Stimulated activated CD8-positive, alpha-beta memory T cell treated with anti-CD3 and anti-CD28 coated beads, Interleukin-2, amount 100 ng/mL, for 1 hour (primary cell): ENCODE measurements at places on chromosomes 1 and 21.

- DNase-seq, result no peak
Measured at GRCh38 chr1:203454986-203455471, 20.6 kb upstream of the PRELP start.

DNA sequence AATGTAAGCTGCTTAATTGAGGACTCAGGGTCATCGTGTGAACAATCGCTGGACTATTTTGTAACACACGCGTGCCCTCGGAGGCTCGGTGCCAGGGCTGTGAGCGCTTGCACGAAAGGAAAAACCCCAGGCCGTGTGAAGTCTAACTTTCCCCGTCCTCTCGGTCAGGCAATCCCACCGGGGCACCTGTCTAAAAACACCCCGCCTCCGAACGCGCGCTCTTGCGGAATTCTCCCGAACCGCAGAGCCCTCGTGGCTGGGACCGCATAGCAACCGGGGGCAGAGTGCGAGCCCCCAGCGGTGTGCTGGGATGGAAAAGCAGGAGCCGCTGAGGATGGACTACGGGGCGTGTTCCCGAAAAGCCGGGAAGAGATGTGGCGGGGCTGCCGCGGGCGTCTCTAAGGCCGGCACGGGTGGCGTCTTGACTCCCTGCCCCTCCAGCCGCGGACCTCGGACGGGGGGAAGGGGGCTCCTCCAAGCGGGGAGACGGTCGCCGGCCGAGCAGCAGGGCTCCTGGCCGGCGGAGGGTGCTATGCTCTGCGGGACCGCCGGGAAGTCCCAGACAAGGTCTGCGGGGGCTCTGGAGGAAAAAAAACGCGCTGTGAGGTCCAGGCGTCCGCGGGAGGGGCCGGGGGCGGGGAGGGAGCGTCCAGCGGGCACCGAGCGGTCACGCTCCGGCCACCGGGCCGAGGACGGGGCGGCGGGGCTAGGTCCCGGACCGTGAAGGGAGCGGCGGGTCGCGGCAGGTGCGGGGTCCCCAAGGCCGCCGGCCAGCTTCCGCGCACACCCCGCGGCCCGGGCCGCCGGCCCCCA lies 936 bp downstream of the ZBTB21 start:
- no peak for DNase-seq

GRCh38 chr1:247681288-247681897 lies 1.9 kb upstream of the OR13G1 start:
- DNase-seq, result no peak

GRCh38 chr1:98327220-98327861 lies 334.2 kb upstream of the SNX7 start:
- DNase-seq, result no peak

GRCh38 chr1:58434181-58434580 lies 112.3 kb downstream of the OMA1 start:
- DNase-seq, result no peak

DNA sequence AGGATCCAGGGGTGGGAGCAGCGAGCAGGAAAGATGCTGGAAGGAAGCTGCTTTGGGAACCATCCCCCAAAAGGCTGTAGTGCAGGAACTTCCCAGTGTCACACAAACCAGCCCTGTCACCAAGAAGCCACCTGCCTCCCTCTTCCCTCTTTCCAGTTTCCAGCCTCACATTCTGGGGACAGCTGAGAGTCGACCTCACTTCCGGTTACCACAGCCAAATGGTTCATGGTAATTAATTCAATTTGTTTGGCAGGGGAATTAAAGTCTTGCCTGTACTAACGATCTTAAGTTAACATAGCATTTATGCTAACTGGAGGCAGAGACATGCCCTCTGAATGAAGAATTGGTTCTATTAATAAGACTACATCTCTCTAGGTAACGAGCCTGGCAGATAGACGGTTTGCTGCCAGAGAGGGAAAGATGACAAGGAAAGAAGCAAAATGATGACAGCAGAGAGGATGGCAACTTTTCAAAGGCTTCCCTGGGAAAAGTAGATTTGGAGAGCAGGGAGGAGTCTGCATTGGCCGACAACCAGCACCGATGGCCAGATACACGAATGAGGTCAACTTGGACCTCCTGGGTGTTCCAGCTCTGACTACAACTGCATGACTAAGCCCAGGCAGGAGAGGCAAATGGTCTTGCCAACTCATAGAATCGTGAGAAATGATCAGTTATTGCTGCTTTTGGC lies 64.1 kb downstream of the TMCO4 start:
- no peak for DNase-seq

DNA sequence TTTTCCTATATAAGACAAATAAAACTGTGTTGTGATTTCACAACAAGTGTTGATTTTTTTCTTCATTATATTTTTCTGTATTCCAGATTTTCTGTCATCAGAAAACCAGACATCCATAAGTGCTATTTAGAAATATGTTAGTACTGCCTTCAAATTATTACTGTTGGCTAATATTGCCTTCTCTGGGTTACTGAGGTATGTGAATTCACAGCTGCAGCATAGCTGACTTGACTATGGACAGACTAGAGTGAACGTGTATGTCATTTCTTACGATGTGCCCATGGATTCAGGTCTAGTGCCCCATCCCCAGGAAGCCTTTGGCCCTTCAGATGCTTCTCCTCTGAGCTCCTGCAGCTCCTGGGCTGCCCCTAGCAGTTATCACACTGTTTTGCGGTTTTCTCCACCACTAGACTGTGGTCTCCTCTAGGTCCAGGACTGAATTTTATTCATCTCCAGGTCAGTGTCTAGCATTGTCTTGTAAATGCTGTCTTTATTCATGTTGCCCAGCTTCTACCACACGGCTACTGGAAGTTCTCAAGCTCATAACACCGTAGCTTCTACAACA lies 118.5 kb downstream of the FGGY start:
- DNase-seq, result no peak

DNA sequence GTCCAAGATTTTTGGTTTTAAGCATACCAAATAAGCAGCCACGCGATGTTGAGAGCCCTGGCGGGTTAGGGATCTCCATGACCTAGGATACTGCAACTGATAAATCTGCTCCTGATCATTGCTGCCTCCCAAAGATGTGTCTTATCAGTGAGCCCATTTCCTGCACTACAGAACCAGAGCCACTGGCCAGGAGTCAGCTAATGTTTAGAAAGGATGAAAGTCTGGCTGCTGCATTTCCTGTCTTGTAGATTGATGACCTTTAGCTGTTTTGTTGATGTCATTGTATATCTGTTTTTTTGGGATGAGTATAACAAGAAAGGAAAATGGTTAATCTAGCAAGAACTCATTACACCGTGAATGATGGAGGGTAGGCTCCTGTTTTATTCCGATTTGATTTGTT lies 74.5 kb downstream of the C1orf21 start:
- no peak for DNase-seq

- DNase-seq, result no peak
Measured at GRCh38 chr1:205585169-205585834, 46.5 kb downstream of the ELK4 start.

DNA sequence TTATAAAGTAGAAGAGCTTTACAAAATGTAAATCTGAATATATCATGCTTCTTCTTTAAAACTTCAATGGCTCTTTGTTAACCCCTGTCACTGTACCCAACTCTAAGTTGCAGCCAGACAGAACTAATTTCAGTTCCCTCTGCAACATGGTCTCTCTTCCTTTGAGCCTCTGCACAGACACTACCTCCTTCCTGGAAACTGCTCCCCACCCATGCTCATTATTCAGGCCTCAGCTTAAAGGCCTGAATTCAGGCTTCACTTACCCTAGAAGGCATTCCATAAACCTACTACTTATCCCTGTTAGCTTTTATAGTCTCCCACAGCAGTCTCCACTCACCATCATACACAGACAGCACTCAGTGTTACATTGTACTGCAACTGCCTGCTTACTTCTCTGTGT lies 2.6 kb upstream of the EEIG2 start:
- no peak for DNase-seq

GRCh38 chr21:40436261-40436660 lies 410.7 kb downstream of the DSCAM start:
- no peak for DNase-seq

DNA sequence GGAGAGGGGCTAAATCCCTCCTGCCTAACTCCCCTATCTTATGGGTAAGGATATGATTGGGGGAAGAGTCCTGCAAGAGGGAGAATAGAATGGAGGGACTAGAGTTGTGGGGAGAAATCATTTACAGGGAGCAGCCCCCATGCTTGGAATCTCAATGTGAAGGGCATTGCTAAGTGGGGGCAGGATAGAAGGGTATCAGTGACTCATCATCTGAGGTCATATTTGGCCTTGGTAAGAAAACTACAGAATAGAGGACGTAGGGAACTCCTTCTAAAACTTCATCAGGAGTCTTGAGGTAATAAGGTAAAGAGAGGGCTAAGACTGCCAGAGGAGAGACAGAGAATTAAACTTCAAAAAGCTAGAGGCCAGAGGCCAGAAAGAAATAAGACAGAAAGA lies 487 bp downstream of the HJV start:
- no peak for DNase-seq

- no peak for DNase-seq
Measured at GRCh38 chr1:209341146-209341545, 242.4 kb upstream of the CAMK1G start.

GRCh38 chr1:8091691-8092090 lies 65.6 kb upstream of the ERRFI1 start:
- no peak for DNase-seq

DNA sequence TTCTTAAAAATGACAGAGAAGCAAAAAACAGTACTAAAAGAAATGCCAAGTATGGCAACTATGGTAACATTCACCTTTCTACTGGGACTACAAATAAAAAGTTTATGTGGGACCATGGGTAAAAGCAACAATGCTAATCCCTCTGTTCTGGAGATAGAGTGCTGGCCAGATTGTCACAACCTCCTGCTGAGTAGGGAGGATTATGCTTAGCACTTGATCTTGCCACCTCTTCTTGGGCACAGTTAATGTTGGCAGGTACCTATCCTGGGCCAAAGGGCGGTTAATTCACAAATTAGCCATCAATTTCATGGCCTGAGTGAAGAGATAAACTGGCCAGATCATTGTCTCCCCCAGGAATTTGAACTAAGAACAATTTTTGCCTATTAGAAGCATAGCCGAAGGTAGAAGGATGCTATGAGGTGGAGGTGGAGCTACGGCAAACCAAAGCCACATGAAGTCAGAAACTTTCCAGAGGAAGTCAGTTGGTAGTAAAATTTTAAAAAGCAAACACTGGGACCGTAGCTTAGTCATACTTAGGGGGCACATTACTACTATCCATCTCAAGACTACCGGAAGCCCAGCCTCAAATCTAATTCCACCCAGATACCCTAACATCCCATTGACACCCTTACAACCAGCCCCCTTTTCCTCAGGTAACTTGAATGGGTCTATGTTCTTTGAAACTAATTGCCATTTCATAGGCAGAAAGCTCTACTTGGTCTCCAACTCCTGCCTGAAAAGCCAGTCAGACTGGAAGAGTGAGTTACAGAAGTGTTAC lies 2.7 kb downstream of the SCYL3 start:
- DNase-seq, result no peak
